Tibial artery (tissue), 4 donors: ENCODE measurements at places on chromosomes 16 and 17.

DNA sequence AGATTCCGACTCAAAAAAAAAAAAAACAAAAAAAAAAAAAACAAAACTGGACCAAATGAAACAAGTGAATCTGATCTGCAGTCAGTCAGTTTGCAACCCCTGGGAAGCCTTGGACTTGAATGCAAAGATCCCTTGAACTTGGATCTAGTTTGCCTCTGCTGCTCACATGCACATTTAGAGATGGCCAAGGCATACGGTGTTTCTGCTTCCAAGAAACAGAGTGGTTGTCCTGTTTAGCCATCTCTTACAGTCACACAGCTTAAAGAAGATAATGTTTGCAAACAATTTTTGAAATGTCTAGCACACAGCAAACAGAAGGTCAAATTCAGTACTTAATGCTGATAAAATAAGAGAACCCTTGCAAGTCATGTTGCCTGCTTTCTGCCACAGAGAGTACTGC is 4.5 kb downstream of the NDE1 start:
- no peak for DNase-seq

DNA sequence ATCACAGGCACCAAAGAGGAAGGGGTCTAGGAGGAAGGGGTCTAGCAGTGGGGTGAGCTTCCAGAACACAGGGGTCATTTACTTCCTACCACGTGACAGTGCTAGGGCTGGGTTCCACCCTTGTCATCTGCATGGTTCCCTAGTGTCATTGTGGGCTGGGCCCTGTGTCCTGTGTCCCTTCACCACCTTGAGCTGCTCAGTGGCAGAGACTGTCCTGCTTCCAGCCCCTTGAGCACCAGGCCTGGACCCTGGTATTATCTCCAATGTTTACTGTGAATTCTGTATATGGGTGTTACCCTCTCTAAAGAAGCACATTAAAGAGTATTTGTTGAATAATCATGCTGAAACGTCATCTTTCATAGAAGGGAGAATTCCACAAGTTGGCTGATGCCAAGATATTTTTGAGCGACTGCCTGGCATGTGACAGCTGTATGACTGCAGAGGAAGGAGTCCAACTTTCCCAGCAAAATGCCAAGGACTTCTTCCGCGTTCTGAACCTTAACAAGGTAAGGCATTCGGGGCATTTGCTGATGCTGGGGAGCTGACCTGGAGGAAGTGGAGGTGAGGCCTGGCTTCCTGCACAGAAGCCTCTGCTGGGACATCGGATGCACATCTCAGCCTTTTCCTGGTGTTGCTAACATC is 5.5 kb downstream of the NARF start:
- no peak for DNase-seq

DNA sequence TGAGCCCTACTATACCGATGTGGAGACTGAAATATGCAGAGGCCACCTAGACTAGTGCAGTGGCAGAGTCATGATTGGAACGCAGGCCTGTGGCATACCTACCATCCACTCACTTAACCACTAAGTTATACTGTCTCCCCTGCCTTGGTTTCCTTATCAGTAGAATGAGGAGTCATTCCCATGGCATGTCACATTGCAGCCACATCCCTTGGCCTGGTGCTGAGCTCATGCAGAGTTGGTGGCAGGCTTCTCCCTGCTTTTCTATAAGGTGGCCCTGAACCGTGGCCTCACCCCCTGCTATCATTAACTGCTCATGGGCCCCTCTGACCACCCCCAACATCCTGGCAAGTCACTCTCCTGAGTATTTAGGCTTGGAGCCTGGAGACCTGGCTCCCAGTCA is 212.5 kb downstream of the KATNIP start:
- DNase-seq: no peak

- no peak for DNase-seq
Measured at GRCh38 chr17:65131946-65132345, 5.2 kb upstream of the RGS9 start.

DNA sequence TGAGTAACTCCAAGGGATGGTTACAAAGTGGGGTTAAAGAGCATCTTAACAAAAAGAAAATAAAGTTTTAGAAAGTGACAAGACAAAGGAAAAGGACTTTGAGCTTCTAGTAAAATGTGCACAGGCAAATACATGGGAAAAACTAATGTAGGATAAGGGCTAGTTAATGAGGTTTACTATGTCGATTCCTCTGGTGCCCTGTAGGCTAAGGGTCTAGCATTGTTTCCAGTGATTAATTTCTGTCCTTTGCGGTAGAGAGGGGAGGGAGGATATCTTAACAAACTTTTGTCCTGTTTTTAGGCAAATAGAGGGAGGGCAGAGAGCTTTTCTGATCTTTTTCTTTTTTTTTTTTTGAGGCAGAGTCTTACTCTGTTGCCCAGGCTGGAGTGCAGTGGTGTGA is 96.6 kb upstream of the SIAH1 start:
- DNase-seq: no peak

DNA sequence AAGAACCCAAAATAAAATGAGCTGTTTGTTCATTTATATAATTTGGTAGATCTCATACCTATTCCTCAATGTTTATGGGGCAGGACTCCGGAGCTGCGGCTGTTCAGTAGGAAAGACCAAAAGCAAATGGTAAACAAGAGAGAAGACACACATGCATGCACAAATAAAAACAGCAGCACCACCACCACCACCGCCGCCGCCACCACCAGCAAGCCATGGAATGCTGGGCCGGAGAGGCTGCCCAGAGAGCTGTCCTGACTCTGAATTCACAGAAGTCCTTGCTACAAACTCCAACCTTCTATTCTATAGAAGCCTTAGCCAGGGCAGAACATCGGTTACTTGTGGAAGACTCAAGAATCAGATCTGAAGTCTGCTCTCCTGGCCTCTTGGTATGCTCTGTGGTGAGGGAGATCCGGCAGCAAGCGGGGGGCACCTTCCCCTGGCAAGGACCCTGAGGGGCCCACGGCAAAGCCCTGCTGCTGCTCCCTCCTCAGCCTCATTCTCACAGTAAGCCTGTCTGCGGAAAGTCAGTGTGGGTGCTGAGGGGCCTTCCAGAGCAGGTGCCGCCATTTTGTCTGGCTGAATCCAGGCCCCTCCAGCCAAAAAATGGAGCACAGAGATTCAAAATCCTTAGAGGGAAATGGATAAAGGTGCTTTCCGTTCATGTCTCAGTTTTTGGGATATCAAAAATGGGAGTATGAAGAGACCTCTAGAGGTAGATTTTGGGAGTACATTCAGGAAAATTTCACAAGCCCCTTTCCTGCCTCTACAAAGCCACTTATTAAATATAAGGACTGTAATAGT is 6.4 kb upstream of the FOXJ1 start:
- DNase-seq: no peak

- DNase-seq: no peak
Measured at GRCh38 chr17:43750153-43750552, 8.4 kb downstream of the SOST start.

DNA sequence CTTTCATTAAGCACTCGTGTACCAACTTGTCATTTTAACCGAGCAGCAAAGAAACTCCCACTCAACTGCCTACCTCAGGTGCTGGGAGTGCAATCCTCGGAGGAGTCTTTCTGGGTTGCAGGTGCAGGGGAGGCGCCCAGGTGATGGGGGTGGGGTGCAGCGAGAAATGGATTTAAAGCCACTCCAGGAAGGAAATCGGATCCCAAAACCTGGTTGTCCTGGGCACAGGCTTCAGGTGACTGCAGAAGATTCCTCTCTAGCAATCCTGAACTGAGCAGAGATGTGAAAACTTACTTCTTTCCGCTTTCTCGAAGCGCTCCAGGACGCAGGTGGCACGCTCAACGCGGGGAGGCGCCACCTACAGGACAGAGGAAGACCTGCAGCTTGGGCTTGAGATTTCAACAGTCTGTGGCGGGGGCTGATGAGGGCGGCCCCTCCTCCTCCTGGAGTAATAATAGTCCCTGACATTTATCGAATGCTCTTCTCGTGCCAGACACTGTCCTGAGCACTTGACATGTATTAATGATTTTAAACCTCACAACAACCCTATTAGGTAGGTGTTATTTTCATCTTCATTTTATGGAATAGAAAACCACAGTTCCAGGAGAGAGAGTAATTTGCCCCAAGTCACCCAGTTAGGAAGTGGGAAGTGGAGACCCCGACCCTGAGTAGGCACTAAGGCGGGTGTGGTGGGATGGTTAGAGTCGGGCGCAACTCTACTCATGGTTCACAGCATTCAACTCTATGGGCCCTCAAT is 27.2 kb upstream of the SKAP1 start:
- DNase-seq: peak; percentile 28

- DNase-seq: no peak
Measured at GRCh38 chr16:17964196-17964595, 372.3 kb downstream of the NPIPA8 start.

GRCh38 chr17:78669975-78670518 is 92.9 kb upstream of the DNAH17 start:
- no peak for DNase-seq

DNA sequence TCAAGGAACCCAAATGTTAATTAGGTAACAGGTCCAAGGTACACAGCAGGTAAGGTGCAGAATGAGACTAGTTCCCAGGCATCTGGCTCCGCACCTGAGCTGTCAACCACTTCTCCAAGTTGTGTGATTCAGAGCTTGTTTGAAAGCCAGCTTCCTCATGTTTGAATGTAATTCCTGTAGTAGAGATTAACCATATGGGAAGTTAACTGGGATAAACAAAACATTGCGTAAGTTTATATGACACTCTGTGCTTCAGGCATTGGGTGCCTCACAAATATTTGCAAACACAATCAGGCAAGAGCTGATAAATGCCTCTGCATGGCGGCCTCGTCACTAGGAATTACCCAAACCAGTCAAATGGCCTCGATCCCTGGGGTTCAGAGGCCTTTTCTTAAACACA is 27.9 kb upstream of the CPHXL start:
- DNase-seq: no peak

- DNase-seq: no peak
Measured at GRCh38 chr16:17270683-17271109, 200.1 kb downstream of the XYLT1 start.

DNA sequence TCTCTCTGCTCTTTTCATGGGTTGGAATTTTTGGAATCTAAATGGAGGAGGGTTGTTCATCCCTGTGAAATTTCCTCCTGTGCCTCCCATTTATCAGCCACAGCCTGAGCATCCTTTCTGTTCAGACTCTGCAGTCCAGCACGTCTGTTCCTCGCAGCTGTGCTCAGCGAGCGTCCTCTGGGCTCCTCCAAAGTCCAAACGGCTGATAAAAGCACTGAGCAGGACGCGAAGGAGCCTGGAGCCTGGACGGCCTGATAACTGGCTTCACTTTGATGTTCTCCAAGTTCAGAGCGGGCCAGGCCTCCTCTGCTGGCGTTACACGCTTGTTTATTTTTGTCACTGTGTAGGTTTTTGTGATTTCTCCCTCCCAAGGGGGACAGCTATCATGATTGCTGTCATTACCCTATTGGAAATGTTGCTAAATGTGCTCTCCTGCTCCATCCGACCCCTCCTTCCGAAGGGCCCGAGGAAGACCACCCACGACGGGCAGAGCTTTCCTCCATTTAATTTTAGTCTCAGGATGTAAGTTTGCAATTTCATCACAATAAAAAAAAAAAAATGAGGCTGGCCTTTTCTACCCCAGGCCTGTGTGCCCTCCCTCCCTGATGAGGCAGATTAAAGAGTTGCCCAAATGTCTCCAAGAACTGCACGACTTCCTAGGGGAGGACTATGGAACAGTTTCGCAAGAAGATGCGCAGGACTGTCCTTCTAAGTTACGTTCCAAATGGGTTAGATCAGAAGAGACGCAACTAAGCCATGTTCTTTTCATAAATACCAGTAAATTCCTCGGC is 290.5 kb upstream of the FOXF1 start:
- no peak for DNase-seq

DNA sequence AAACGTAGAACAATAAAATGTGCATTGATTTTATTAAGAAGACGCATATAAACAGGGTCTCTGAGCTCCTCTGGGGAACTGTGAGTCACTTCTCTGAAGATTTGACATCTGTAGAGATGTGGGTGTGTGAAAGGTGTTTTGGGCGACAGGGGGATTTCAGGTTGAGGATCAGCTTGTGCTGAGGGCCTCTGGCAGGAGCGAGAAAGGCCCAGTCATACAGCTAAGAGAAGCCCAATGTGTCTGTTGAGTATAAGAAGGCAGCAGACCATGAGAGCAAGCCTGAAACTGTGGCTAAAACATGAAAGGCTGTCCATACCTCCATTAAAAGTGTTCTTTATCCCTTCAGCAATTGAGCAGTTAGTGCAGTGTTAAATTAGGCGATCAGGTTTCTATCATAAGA is 406.5 kb upstream of the MON1B start:
- no peak for DNase-seq

DNA sequence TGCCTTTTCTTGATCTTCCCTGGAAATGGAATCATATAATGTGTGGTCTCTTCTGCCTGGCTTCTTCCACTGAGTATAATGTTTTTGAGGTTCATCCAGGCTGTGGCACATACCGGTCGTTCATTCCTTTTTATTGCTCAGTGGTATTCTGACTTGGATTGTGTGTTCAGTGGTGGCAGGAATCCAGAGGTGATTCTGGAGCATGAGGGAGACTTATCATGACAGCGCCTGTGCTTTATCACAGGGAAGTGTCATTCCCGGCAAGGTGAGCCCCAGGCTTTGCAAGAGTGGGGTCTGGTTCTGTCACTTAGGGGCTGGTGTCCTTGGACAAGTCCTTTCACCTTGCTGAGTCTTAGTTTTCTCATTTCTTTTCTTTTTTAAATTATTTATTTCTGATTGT is 53.0 kb downstream of the IRX3 start:
- DNase-seq: no peak

GRCh38 chr16:88638323-88639230 is at the start of gene IL17C:
Gene IL17C, plus strand, starts transcription at chr16:88638572. Its CDS starts 70 bp downstream, at chr16:88638642.
- DNase-seq: no peak

GRCh38 chr16:31002250-31002700 is 8.2 kb downstream of the STX1B start:
- DNase-seq: no peak

GRCh38 chr17:82054351-82055022 is 2.8 kb downstream of the GPS1 start:
- no peak for DNase-seq

GRCh38 chr17:70582777-70583176 is 413.4 kb downstream of the KCNJ2 start:
- no peak for DNase-seq

GRCh38 chr16:26708428-26708827 is 358.3 kb upstream of the C16orf82 start:
- DNase-seq: no peak

DNA sequence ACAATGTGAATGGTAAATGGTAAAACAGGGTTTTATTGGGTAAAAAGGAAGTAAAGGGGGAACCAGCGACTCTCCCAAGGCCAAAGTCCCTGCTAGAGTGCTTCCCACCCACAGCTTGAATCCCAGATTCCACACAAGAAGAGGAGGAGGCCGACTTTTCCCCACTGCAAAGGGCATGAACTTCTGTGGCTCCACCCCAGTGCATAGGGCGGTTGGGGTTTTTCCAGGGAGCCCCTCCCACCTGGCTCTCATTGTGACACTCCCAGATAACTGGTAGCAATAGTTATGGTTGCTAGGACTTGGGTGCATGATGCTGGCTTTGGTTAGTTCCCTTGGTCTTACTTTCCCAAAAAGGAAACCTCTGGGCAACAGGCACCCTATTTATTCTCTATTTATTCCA is 666.0 kb upstream of the CA10 start:
- no peak for DNase-seq

GRCh38 chr16:12826559-12826958 is 22.9 kb upstream of the CPPED1 start:
- no peak for DNase-seq

GRCh38 chr16:29745121-29745852 is 503 bp downstream of the C16orf54 start:
- no peak for DNase-seq

GRCh38 chr17:35433075-35433894 is 985 bp upstream of the SLFN12 start:
- DNase-seq: peak; percentile 79

- DNase-seq: no peak
Measured at GRCh38 chr16:65010125-65010524, 111.7 kb downstream of the CDH11 start.

GRCh38 chr17:61496174-61496956 is 44.1 kb downstream of the TBX4 start:
- no peak for DNase-seq
